ENCODE measurements at places on chromosomes 2 and 18. TPM values are rescaled to one million over a fixed set of nuclear protein-coding genes. Genes with fewer than 3 reads are reported as not detected.

The RAB27B gene
- total RNA-seq, result 2.2 TPM

The LOXHD1 gene
- not detected for total RNA-seq

The RNASEH1 gene
- total RNA-seq, result 38.2 TPM

The GCG gene
- not detected for total RNA-seq

The PLEKHB2 gene
- total RNA-seq, result 94.8 TPM

Data from HCT116 (cell line).